Activated naive CD4-positive, alpha-beta T cell (primary cell): ENCODE measurements at places on chromosomes 6 and 20.

- no peak for DNase-seq
Observed at GRCh38 chr6:158808941-158809678, 10.1 kb downstream of the EZR start.

- no peak for DNase-seq
Observed at GRCh38 chr6:135439549-135439948, 58.0 kb downstream of the AHI1 start.

DNA sequence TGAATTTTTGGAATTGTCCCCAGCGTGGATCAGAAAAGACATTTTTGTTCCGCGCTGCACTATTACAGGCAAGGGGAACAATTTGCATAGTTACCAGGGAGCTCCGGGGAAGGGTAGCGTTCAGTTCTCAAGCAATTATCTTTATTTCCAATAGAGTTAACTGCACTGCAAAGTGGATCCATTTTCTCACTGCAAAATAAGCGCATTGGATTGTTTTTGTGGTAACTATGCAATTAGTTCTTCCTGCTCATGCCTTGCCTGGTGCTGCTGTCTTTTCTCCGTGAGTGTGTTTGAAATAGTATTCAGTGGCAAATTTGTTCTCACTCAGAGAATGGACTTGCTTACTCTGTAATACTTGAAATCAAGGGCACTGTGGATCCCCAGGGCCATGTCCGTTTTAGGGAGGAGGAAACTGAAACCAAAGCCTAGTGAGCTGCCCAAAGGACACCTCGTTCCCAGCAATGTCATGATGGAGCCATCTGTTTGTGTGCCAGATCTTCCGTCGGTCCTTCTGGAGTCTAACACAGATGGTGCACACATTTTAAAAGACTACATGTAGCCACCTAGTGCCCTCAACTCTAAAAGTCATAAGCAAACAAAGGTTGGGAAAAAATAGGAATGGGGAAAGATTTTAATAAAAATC, 7.4 kb upstream of the PCK1 start:
- DNase-seq: no peak

DNA sequence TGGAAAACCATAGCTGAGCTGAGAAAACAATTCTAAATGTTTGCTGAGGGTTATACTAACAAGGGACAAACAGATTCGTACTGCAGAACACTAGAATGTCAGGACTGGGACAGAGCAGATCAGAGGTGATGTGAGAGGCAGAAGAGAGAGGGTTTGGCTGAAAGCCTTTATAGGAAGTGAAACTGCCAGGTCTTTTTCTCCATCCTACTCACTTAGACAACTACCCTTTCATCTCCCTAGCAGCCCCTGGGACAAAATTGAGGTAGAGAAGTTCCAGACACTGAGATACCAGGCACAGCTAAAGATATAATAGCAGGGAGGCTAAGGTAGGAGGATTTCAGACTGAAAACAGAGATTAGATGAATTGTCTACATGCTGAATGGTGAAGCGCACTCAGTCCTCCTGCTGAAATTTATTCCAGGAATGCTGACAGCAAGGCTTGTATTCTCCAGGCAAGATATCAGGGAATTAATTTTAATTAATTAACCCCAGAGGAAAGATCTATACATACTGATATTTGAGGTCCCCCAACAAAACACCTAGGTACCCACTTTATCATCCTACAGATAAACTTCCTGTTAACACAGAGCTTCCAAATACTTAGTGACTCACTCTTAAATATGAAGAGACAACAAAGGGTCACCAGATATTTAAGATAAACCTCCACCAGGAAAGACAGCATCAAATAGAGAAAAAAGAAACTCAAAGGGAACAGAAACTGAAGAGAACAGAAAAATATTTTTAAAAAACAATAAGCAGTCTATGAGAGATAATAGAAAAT, 12.6 kb upstream of the EIF2S2 start:
- no peak for DNase-seq

DNA sequence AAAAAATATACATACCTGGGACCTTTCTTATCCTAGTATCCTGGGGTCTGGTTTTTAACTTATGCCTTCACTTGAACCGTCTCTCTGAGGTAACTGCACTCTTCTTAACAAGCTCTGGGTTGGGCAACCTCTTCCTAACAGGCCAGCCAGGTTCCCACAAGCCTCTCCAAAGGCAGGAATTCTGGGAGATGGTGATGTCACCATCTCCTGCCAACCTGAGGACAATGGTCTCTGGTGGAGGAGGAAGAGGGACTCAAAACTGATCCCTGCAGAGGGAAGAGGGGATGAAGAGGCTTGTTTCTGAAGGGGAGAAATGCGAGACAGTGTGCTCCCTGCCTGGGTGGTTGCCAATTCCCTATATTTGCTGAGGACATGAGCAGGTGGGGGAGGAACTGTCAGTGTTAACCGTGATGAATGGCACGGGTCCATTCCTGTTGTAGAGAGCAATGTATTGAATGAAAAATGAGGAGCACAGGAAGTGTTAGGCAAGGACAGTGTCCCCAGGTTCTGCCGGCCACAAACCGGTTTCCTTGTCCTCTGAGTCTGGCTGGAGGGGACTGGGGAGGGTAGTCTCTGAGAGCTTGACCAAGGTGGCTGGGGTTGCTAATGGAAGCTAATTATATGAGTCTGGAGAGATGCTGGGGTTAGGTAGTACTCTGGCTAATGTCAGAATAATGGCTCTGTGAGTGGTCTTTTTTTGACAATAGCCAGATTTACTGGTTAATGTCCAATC, 95.5 kb downstream of the KCNB1 start:
- no peak for DNase-seq

DNA sequence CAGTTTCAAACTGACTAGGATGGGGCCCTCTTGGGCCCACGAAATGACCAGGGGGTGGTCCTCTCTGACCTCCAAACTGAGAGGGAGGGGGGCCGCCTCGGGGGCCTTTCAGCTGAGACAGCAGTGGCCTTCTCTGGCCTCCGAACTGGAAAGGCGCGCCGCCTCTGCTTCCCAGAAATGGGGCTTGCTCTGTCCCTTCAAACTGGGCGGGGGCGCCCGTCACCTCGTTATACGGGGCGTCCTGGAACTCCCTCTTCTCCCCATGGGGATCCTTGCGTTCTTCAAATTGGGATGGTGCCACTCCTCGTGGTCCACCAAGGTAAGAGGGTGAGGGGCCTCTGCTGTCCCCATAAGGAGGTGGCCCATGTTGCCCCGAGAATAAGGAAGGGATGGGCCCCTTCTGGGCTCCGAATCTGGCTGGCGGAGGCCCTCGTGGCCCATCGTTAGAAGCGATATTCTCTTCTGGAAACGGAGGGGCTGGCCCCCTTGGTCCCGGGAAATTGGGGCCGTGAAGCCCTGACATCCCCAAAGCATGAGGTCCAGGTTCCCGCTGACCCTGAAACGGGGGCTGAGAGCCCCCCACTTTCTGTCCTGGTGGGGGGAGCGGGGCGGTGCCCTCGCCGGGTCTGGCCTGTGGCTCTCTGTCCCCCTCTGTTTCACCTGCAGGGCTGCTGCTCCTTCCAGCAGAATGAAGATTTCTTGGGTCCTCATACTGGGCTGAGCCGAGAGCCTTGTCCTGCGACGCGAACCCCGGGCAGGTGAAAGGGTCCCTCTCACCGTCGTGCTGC, 18.7 kb upstream of the TCFL5 start:
- DNase-seq: no peak

GRCh38 chr20:21808863-21809664, 103.6 kb downstream of the PAX1 start:
- peak; percentile 6 for DNase-seq

DNA sequence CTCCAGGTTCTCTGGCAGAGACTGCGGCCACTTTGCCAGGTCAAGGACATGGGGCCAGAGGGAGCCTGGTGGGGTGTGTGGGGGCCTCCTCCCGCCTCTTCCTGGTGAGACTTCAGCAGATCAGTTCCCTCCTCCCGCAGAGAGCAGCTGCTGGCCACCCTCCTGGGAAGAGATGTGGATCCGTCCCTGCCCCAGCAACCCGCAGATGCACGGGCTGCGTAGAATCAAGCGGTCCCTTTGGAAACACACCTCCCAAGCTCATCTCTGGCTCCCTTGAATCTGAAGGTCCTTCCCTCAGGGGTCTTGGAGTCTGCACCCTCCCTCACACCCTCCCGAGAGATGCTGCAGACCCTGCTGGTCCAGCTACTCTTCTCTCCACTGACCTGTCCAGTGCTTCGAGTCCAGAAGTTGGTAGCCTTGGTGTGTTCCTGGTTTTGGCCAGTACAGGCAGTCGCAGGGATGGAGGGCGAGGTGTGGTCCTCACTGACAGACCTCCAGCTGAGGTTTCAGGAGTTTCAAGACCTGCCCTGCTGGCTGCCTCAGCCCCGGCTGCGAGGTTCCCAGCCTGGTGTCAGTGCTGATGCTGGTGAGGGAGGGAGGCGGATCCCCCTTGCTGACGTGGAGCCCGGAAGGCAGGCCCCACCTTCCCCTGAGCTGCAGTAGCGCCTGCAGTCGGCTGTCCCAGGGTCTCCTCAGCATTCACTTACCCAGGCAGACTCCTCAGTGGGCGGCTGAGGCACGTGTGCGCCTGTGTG, at the start of gene NPBWR2:
TSS of gene NPBWR2 (minus strand) at position 585 of the 755 bp plus-strand sequence. CDS start 734 bp downstream, outside the sequence.
- no peak for DNase-seq

- no peak for DNase-seq
Observed at GRCh38 chr6:54063228-54063539, 48.1 kb upstream of the MLIP start.

DNA sequence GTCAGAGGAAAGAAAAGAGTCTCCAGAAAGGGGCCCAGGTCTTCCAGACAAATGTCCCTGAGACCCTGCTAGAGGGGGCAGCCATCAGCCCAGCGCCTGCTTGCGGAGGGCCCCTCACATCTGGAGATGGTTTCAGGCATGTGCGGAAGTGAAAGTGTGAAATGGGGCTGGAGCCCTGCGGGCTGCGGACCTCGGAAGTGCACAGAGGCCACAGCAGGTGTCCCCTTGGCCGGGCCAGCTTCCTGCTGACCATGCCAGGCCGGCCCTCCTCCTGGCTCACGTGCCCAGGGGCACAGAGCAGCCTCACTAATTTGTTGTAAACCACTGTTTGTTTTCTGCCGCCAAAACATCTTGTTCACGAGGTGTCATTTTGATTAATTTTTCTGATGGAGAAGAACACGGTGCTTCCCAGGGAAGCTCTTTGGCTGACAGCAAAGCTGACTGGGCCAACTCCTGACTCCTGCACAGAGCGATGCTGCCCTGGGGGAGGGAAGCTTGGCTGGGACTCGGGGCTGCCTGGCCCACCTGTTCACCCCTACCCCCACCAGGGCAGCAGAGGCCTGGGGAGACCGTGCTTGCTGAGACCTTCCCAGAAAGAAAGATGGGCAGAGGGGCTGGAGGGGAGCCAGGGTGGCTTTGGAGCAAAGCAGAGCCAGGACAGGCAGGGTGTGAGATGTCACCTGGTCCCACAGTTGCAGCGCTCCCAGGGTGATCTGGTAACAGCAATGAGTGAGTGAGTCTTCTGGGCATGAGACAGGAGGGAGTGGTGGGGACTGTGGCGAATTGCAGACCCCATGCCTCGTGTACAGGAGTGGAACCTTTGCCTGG, 54.2 kb downstream of the BCAS4 start:
- DNase-seq: no peak

- DNase-seq: no peak
Observed at GRCh38 chr20:6473197-6473596, 294.3 kb upstream of the BMP2 start.

DNA sequence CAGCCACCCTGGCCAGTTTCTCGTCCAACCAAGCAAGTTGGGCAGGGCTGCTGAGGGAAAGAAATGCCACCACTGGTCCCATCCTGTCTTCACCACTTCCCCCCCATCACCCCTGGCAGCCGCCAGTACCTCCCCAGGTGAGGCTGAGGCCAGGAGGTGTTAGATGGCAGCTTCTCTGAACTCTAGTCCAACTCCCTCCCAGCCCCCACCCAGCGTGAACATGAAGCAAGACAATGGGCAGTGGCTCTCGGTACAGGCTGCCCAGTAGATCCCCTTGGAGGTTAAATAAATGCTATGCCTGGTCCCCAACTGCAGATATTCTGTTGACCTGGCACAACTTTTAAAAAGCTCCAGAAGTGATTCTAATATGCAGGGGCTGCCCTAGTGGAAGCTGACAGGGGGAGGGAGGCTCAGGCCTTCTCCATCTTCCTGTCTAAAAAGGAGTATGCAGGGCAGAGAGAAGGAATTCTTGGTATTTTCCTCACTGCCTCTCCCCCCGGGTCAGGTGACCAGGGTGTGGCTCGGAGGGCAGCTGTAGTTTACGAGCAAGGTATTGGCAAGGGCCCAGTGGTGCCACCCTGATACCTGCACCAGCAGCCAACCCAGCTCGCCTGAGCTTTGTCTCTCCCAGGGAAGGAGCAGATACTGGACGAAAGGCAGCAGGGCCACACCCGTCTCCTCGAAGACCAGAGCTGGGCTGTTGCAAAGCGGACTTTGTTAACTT, 25.7 kb downstream of the KCNK5 start:
- DNase-seq: no peak

- DNase-seq: no peak
Observed at GRCh38 chr6:22882581-22882980, 313.2 kb downstream of the HDGFL1 start.

- DNase-seq: peak; percentile 20
Observed at GRCh38 chr6:52063584-52064344, 23.6 kb downstream of the PKHD1 start.

DNA sequence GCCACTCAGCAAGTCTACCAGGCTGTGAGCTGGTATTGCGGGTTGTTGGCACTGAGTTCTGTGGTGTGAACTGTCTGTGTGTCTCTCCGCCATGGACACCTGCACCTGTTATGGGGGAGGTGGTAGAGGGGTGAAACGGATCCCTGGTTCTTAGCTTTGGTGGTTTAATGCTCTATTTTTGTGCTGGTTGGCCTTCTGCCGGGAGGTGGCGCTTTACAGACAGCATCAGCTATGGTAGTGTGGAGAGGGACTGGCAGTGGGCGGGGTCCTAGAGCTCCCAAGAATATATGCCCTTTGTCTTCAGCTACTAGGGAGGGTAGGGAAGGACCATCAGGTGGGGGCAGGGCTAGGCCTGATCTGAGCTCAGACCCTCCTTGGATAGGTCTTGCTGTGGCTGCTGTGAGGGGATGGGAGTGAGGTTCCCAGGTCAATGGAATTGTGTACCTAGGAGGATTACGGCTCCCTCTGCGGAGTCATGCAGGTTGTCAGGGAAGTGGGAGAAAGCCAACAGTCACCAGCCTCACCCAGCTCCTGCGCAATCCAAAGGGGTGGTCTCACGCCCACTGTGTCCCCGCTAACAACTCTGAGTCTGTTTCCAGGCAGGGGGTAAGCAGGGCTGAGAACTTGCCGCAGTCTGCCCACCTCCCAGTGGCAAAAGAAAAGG, 154.3 kb downstream of the CCDC170 start:
- DNase-seq: no peak

GRCh38 chr20:33784225-33784624, 26.9 kb upstream of the CHMP4B start:
- DNase-seq: no peak
